ENCODE measurements at places on chromosomes 12 and 14.

DNA sequence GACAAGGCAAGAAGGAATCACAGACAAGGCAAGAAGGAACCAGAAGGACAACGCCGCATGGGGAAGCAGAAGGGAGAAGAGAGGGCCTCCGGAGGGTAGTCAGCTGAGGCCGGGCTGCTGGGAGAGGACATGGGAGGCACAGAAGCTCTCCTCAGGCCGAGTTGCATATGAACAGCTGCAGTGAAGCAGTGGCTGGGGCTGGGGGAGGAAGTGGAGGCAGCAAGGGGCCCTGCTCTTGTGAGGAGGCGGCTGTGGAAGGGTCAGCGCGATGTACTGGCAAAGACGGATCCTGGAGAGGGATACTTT, 22.0 kb upstream of the TMEM106C start:
- DNase-seq = no peak

GRCh38 chr14:104352493-104353220, 214.3 kb downstream of the KIF26A start:
- DNase-seq = no peak

DNA sequence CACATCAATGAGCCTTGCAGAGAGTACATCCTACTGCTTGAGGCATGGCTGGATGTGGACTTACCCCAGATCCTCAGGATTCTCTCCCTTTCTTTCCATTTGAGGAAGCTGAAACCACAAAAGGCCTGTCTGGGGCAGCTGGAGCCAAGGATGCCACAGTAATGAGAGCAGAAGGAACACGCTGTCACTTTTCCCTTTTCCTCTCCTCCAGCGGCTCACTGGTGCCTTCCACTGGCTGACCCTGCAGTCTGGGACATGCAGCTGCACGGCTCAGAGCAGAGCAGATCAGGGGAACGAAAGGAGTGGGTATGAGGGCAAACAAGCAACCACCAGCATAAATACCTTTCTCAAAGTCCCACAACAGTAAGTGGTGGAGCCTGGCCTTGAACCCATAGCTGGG, 78.2 kb downstream of the GAS2L3 start:
- no peak for DNase-seq

- peak; percentile 6 for DNase-seq
These were observed 32.6 kb upstream of the HIF1A start for GRCh38 chr14:61662437-61663311.

- DNase-seq = no peak
These were observed 83.2 kb downstream of the ALG10B start for GRCh38 chr12:38399711-38400206.

- DNase-seq = no peak
These were observed 441.1 kb downstream of the PCNX1 start for GRCh38 chr14:71348394-71348793.

DNA sequence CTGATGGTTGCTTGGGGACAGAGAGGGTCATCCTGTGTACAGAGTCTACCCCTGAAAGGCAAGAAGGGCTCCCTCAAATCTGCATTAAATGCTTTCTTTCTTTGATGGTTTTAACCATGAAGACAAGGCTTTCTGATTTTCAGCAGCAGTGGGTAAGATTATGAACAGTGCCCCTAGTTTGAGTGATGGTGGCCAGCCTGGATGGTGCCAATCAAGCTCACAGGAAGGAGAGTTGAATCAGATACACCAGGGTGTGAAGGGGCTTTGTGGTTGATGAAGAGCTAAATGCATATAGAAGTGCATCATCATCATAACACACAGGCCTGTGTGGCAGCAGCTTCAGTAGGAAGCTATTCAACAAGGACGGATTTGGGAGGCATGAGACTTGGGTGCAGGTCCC, 5.7 kb downstream of the KRT85 start:
- no peak for DNase-seq

- peak; percentile 43 for DNase-seq
These were observed 159.4 kb upstream of the TMTC2 start for GRCh38 chr12:82527165-82527780.

- peak; percentile 47 for DNase-seq
These were observed at the start of gene TXNRD1 for GRCh38 chr12:104215638-104216297. Gene TXNRD1, plus strand, starts transcription at chr12:104215779. Its CDS starts 24 bp downstream, at chr12:104215803.

DNA sequence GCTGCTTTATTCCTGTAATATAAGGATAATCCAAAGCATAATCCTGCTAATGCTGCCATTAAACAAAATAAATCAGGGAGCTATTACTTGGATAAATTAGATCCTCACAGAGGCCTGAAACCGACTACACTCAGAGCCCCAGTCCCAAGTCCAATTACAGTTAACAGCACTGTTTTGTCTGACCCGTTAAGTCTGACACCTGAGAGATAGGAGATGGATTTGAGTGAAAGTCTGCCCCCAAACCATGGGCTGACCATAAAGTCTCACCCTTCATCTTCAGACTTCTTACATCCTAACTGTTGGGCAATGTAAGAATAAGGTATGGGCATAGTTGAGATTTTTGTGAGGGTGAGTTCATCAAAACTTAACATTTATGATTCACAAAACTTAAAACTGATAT, 181.7 kb downstream of the PLCZ1 start:
- no peak for DNase-seq

DNA sequence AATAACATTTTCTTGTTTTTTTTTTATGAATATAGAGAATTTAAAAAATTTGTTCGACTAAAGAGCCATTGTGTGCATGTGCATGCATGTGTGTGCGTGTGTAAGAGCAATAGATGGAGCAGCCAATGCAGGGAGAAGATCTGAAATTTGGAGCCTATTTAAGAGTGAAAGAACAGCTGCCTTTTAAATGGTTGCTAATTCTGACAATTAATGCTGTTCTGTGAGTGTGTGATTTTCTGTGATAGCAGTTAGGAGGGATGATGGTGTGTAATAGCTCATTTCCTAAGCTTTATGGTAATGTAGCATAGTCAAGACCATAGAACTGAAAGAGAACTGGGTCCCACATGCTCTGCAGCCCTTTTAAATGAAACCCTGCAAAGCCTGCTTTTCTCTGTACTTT, 137.9 kb downstream of the NRXN3 start:
- no peak for DNase-seq

DNA sequence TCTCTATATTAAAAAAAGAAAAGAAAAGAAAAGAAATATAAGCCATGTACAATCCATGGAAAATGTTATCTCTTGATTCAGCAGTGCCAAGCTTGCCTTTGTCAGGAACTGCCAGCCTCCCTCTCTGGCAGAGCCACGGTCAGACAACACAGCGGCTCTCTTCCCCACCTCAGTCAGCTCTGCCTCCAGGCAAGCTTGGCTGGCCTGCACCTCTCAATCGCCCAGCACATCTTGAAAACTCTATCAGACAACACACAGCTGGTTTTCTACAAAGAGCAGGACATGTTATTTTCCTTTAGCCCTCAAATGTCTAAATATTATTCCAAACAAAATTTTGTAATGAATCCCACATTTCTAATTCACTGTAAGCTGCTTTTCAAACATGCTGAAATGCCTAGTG, 20.0 kb upstream of the GCH1 start:
- no peak for DNase-seq
